Retina (tissue), 1 donor: ENCODE measurements at places on chromosomes 2 and 18.

DNA sequence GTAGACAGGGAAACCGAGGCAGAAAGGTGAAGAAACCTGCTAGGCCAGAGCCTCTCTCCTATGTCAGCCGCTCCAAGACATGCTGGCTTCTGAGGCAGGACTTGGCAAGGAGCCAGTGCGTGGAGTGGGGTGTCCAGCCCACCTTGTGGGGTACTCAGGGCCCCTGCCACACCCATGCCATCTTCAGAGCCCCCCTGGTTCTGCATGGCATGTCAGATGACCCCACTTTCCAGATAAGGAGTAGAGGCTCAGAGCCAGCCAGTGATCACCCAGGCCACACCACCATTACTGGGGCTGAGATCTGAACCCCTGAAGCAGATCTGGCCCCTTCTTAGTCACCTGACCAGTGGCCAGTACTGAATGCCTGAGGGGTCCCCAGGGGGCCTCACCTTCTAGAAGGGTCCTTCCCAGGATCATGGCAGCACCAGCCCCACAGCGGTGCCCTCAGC is 14.7 kb downstream of the CROCC2 start:
- peak; percentile 0 for DNase-seq

DNA sequence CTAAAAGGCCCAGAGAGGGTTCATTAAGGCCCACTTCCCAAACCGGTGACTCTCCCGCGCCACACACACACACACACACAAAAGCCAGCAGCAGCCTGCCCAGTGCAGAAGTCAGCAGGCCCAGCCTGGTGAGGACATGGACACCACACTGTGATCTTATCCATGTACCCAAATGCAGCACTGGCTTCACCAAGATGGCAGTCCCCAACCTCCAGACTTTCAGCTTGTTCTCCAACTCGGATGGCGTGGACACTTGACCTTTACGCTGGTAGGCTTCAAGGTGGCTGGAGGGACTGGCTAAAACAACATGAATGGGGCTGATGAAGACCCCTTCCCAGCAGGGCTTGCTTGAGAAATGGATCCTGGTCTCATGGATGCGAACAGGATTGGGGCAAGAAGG is 50.4 kb downstream of the TNS1 start:
- DNase-seq: no peak

DNA sequence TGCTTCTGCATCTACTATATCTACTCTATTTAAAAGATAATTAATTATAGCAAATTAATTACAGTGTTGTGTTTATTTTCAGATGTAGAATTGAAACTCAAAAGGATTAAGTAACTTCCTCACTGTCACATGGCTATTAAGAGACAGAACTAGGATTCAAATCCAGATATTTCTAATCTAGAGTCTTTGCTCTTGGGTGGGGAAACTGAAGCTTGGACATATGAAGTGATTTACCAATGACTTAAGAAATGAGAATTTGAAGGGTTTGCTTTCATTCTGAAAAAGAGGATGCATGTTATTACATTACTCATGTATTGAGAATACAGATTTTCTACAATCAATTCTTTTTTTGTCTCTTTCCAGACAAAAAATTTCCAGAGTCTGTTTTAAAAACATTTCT is 191.5 kb upstream of the SMAD7 start:
- DNase-seq: no peak

- no peak for DNase-seq
These were observed 75.7 kb downstream of the BCL2L11 start for GRCh38 chr2:111196435-111196834.
